GM23338 (cell line): ENCODE measurements at places on chromosomes 3 and 15.

- DNase-seq = no peak
These were observed 74.3 kb downstream of the CORO2B start for GRCh38 chr15:68653031-68653635.

DNA sequence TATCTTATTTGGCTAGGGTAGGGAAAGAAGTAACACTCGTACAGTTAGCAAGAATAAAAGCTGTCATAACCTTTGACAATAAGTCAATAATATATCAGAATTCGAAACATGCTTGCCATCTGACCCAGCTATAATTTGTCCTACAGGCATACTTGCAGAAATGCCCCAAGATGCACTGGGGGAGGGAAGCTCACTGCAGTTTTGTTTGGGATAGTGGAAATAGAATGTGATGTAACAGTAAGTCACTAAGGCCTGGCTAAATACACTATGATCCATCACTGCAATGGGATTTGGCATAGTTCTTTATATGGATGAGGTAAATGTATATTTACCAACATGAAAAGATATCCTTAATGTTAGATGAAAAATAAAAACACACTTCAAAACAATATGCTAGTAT lies 25.5 kb upstream of the TMOD3 start:
- DNase-seq = no peak

DNA sequence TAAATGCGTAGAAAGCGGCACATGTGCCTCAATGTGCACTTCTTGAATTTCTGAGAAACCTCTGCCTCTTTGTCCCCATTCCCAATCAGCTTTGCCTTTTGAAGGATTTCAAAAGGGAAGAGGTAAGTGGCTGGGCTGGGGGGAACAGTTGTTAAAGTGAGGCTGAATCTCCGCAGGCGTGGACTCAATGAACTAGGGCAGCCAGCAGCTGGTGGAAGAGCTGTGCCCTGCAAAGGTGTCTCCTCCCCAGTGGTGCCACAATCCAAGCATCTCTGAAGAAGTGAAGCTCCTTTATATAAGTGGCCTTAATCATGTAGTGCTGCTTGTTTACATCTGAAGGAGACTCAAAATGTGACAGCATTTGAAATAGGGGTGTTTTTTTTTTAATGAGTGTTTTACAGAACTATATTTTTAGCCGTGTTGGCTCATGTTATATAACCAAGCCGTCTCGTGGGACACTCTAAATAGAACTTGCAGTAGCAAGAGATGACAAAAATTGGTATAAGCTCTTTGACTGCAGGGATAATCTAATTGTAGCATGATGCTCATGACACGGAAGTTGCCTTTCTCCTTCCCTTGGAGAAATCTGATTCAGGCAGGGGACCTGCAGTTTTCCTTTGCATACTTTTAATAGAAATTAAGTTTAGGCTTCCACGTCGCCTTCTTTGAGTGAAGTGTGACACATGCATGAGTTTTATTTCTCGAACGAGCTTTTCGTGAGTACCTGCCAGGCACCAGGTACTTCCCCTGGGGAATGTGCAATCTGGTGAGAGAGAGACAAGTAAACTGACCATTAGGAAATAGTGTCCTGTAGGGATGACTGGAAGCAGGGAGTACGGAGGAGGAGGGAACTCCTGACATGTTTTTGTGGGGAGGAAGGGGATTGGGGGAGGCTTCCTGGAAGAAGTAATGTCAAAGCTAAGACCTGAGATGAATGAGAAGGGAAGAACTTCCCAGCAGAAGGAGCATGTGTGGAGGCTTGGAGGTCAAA lies 179.7 kb upstream of the BHLHE40 start:
- no peak for DNase-seq

DNA sequence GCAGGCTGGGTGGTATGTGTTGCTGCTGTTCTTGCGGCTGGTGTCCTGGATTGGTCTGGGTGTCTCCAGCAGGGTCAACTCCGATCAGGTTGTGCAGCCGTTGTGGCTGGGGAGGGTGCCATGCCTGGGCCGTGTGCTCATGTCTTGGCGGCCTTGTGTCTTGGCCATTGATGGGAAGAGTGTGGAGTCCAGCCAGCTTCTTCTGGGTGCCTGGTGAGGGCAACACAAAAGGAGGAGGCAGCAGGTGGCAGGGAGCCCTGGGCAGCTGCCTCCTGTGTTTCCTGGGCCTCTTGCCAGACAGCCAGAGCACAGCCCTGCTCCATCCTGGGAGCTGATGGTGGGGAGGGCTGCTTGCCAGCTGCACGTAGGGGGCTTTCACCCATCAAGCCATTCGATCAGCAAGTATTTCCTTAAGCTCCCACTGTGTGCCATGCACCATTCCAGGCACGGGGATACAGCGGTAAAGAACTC lies 4.3 kb downstream of the CHAC1 start:
- no peak for DNase-seq

GRCh38 chr3:37859908-37860199 lies 1.8 kb upstream of the CTDSPL start:
- no peak for DNase-seq

GRCh38 chr15:89130201-89130600 lies 41.9 kb downstream of the ABHD2 start:
- DNase-seq = no peak

DNA sequence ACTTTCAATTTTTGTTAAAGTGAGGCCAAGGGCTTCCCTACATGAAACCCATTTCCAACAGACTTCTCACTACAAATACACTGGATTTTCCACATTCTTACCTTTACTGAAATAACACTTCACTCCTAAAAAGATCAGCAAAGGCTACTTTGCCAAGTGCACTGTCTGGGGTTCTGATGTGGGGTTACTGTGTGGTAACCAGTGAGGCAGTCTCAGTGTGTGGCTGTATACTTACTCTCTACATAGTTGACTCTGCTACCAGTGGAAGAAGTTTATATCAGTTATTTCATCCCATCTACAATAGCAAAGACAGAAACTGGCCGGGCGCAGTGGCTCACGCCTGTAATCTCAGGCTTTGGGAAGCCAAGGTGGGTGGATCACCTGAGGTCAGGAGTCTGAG lies 5.6 kb downstream of the WDR82 start:
- DNase-seq = no peak

- no peak for DNase-seq
These were observed 61.1 kb downstream of the FNDC3B start for GRCh38 chr3:172100482-172100881.

DNA sequence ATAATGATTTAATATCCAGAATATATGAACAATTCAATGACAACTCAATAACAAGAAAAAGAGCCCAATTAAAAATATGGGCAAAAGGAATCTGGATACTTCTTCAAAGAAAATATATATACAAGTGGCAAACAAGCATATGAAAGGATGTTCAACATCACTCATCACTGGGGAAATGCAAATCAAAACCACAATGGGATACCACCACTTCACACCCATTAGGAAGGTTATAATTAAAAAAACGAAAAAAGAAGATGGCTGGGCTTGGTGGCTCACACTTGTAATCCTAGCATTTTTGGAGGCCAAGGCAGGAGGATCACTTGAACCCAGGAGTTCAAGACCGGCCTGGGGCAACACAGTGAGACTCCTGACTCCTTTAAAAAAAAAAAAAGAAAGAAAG lies 4.1 kb downstream of the CCDC12 start:
- no peak for DNase-seq

DNA sequence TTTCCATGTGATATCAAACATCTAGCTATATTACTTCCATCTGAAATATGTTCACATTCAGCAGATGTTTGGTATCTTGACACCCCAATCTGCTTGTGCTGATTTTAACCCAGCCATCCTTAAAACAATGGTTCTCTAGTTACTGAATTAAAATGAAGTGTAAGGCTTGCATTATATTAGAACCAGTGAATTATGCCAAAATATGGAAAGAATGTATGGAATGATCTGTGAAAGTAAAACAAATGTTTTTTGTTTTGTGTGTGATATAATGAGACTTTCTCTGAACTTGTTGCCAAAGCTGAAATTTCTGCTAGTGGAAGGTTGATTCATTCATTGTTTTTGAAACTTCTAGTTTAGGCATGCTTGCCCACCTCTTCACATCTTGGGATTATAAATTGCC lies 317.1 kb downstream of the MEX3B start:
- no peak for DNase-seq

DNA sequence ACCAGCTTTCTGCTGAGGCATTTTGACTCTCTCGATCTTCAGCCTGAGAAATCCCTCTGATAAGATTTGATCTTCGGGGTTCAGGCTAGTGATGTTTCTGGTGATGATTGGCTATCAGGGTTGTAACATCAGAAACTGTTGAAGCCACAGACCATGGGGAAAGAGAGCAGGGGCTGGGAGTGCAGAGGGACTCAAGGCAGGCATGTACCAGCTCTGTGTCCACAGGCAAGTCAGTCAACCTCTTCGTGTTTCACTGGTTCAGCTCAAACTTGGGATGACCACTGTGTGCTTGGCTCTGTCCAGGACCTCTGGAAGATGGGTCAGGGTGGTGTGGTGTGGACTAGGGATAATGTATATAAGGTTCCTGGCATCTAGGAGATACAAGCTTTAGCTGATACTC lies 116.5 kb downstream of the EEFSEC start:
- no peak for DNase-seq

DNA sequence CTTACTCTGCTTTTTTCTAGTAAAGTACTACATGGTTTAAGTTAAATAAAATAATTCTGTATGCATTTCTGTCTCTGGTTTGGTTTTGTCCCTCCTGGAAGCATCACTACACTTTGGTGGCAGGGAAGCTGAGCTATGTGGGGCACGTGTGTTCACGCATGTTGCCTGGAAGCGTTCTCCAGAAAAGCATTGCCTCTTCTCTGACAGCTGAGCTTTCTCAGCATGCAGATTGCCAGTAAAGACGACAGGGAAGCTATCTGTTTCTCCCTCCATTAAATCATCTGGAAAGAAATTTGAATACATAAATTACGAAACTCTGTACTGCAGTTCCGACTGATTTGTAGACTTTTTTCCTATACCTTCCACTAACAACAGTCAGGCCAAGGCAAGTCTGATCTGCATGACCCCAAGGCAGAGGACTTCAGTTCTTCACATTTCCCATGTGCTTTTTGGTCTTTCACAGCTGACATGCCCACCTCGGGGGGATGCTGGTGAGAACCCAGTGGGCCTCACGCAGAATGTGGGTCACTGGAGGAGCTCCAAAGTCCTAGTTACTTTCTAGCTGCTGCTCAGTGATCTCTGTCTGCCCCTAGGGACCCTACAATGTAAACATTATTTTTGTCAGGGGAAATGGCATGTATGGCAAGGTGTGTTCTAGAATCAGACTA lies 43.0 kb downstream of the PGPEP1L start:
- no peak for DNase-seq

DNA sequence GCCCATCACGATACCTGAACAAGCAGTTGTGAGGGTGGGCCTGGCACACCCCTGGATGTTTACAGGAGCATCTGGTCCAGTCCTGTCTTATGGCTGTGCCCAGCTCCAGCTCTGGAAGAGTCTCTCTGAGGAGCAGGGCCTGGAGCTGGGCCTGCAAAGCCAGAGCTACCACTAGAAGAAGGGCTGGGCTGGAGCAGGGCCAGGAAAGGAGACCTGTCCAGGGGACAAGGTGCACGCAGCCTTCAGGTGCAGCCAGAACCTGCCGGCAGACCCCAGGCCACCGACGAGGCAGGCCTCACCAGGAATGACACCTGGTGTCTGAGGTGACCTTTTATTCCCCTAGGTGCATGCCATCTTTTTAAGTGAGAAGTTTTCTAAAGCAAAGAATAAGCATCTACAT lies 8.4 kb upstream of the BCL2L10 start:
- no peak for DNase-seq

DNA sequence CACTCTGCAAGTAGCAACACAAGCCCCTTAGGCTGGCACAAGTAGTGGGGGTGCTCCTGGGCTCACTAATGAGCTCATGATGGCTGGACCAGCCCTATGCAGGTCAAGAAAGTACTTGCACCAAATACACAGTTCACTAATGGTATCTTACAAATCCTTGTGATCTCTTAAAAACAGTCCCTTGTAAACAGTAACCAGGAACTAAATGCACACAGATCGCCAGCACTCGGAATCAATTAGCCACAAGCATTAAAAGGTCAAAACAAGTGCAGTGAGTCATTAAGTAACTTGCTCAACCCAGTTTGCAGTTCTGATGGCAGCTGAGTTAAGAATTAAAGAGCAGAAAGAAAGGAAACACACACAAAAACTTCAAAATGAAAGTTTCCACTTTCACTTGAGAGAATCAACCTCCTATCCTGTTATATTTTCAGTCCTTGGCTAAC lies 43.2 kb downstream of the ARHGEF3 start:
- no peak for DNase-seq

DNA sequence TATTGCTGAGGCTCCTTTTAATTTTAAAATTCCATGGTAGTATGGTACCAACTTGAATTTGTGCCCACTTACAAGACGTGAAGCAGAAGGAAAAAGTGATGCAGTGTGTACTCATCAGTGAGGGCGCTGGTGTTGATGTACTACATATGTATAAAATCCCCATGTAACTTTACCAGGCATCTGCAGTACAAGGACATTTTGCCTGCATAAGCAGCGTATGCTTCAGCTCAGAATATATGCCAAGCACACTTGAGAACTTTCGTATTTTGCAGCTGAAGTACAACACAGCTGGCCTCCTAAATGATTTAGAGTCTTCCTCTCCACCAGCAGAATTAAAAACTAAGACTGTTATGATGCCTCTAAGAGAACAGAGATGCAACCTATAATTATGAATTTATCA lies 108.9 kb downstream of the RYR3 start:
- DNase-seq = no peak

- DNase-seq = no peak
These were observed 39.7 kb downstream of the TFG start for GRCh38 chr3:100748967-100749366.

GRCh38 chr3:10925436-10926255 lies 66.9 kb upstream of the SLC6A1 start:
- no peak for DNase-seq

- peak; percentile 42 for DNase-seq
These were observed 74.0 kb upstream of the LIPC start for GRCh38 chr15:58357529-58358476.

DNA sequence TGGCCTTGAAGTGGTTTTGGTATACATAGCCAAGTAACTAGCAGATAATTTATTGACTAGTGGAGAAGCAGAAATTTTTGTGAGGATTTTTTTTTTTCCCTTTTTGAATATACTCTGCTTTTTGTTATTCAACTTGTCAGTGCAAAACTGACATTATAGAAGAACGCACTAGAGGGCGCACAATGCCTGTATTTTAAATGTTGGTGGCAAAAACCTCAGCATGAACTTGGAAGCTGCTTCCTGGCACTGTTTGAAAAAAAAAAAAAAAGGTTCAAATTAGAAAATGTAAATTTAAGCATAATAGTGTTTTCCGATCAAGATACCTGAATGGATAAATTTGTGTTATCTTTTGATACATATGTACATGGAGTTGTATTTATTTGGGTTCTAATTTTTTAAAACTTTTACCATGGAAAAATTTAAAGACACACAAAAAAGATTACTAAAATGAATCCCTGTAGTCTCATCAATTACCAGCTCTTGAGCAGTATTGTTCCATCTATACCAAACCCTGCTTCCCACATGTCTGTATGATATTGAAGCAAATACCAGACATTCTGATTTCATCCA lies 56.0 kb downstream of the SLC25A26 start:
- DNase-seq = peak; percentile 84

- no peak for DNase-seq
These were observed 54.0 kb downstream of the B3GNT5 start for GRCh38 chr3:183306798-183307671.
